Fibroblast of skin of left biceps (primary cell): ENCODE measurements at places on chromosomes 3 and 15.
A peak's percentile ranks its signal among the peaks of the same experiment; 100 is the strongest.

DNA sequence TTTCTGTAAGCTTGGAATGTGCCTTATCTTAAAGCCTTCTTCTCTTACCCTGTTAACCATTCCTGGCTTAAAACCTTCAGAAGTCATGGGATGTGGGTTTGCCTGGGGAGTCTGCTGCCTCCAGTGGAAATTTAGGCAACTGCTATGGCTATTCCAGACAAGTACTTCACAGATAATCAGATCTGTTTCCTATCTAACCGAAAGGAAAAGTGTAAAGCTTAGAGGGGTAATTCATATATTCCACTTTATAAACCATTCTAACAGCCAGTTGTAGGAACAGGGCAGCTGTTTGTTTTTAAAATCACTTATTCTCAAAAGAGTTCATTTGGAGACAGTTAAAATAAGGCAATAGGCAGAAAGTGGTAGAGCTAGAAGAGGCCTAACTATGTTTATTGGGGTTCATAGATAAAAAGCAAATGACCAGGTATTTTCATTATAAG lies 219.9 kb downstream of the TCF12 start:
- DNase-seq, result no peak

DNA sequence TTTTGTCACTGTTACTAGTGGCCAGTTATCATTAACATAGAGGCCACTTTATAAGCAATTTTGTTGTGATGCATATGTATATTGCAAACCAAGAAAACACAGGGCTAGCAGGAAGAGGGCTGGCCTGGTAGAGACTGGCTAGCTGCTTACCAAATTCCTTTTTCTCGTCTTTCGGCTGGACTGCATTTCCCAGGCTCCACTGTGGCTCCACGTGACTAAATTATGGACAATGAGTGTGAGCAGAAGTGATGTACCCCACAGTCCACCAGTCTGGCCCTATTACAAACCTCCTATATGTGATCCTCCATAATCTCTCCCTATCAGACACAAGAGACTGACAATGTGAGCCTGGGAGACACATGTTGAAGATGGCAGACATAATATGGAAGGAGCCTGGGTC lies 257.0 kb downstream of the MFSD1 start:
- DNase-seq, result no peak

DNA sequence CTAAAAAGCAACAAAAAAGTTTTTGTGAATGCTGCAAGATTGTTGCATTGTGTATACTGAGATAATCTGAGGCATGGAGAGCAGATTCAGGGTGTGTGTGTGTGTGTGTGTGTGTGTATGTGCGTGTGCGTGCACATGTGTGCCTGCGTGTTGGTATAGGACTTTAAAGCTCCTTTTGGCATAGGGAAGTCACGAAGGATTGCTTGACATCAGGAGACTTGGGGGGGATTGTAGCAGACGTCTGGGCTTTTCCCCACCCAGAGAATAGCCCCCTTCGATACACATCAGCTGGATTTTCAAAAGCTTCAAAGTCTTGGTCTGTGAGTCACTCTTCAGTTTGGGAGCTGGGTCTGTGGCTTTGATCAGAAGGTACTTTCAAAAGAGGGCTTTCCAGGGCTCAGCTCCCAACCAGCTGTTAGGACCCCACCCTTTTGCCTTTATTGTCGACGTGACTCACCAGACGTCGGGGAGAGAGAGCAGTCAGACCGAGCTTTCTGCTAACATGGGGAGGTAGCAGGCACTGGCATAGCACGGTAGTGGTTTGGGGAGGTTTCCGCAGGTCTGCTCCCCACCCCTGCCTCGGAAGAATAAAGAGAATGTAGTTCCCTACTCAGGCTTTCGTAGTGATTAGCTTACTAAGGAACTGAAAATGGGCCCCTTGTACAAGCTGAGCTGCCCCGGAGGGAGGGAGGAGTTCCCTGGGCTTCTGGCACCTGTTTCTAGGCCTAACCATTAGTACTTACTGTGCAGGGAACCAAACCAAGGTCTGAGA lies 4.7 kb downstream of the BHLHE40 start:
- DNase-seq, result peak; percentile 66

- DNase-seq, result no peak
These were observed 164.4 kb downstream of the KLHL25 start for GRCh38 chr15:85630311-85630710.

GRCh38 chr3:124800511-124801258 lies 70.4 kb downstream of the UMPS start:
- no peak for DNase-seq

DNA sequence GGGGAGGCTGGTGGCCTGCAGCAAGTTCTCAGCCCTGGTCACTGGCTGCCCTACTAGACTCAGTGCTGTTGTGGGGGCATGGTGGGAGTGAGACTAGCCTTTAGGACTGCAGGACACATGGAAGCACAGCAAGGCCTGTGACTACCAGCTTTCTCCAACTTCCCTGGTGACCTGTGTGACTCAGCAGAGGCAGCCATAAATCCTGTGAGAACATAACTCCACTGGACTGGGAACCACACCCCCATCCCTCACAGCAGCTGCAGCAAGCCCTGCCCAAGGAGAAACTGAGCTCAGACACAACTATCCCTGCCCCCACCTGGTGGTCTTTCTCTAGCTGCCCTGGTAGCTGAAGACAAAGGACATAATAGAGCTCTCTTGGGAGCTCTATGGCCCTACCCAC lies 111.3 kb downstream of the DCLK3 start:
- DNase-seq, result no peak

GRCh38 chr3:126659915-126660886 lies 5.3 kb upstream of the TXNRD3 start:
- DNase-seq, result no peak

- DNase-seq, result no peak
These were observed 89.0 kb upstream of the ONECUT1 start for GRCh38 chr15:52879145-52879544.

DNA sequence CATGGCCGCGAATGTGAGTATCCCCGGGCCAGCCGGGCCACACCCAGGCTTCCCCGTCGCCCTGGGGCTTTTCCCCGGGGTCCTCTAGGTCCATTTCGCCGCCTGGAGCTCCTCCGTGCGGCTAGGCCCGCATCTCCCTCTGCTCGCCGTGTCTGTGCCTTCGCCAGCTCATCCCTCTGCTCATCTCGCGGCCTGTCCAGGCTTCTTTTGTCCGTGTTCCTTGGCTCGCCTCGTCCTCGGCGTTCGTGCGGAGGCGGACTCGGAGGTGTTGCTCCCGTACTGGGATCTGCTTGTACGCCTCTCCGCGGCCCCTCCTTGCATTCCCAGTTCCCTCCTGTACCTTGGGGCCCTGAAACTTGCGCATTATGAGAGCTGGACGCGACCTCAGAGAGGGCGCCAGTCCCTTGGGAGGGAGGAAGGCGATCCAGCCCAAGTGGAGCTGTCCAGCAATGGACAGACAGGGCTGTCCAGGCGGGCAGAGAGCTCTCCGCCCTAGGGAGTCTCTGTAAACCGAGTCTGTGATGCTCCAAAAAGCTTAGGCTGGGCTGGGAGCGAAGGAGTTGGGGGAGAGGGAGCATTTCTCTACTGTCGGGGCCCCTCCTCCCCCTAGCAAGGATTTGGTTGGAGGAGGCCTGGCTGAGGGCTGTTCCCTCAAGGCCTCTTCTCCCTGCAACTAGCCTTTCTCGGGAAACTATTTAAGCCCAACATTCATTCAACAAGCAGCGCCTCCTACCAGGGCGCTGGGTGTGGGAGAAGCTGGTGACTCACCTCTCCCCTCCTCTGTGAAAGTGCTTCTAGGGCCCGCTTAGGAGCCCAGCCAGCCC lies 553 bp downstream of the TMEM43 start:
- peak; percentile 91 for DNase-seq

DNA sequence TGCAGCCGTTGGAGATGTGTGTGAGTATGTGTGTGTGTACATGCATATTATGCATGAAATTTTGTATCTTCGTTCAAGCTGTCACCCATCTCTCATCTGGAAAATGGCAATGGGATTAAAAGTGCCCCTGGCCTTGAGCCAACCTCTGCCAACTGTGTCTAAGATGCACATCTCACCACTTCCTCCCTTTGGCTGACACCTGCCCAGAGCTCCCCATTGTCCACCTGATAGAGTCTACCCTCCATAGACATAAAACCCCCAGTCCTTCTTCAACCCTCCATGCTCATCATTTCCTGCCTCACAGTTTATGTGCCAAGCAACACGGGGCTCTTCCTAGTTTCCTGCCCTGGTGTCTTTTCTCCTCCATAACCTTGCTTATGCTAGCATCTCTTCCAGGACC lies 187.5 kb upstream of the HES1 start:
- DNase-seq, result no peak

- DNase-seq, result no peak
These were observed 3.7 kb downstream of the BMF start for GRCh38 chr15:40104865-40105516.

DNA sequence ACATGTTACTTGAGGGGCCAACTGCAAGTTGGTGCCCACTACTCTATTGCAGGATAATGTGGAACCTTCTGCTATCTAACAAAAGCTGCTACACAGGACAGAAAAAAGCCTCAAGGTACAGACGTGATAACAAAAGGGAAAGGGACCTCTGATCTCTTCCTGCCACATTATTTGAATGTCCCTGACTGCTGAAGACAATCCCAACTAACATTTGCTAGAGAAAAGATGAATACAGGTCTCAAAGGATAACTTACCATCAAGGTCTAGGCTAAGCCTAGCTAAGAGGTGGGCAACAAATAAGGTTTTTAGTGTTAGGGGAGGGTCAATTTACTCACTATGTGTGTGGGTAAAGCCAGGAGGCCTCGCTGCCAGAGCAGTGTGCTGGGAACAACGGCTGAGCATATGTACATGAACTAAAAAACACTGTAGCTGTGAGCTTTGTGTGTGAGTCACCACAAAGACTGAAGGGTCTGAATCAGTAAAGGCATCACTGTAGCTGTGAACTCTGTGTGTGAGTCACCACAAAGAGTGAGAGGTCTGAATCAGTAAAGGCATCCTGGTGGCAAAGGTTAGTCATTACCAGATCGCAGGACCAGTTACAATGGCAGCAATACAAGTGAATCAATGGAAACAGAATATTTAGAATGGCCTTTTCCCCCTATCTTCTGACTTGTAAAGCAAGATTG lies 111.7 kb downstream of the LMLN start:
- DNase-seq, result peak; percentile 59

DNA sequence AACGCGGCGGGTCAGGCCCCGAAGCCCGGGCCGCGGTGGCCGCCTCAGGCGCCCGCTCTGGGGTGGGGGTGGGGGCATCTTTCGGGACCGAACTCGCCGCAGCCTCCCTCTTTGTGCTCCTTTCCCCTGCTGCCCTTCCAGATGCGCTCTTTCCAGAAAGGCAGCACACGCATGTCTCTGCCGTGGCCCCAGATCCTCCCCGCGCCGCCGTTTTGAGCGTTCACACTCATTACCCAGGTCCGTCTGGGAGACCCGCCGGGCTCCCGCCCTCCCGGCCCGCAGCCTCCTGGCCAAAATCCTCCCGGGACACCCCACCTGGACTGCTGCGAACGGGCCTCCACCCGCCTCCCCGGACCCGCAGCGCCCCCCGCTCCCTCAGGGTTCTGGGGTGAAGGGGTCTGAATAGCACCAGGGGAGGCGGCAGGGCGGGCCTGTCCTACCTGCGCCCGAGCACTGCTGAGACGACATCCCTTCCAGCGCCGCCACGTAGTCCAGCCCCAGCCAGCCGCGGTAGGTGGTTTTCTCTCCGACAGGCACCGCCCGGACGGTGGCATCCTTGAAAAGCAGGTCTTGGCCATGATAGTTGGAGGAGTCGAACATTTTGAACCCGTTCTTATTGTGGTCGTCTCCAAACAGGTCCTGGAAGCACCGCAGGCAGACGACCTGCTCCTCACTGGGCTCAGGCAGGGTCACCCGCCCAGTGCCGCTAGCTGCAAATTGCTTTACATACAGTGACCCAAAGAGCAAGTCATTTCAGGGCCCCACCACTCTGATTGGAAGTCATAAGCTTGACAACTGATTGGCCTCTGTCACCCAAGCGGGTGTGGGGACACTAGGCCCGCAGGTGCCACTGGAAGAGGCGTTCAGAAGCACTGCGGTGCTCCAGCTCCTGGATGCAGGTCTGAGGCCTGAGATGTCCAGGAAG lies 25.9 kb downstream of the MELTF start:
- DNase-seq, result no peak

DNA sequence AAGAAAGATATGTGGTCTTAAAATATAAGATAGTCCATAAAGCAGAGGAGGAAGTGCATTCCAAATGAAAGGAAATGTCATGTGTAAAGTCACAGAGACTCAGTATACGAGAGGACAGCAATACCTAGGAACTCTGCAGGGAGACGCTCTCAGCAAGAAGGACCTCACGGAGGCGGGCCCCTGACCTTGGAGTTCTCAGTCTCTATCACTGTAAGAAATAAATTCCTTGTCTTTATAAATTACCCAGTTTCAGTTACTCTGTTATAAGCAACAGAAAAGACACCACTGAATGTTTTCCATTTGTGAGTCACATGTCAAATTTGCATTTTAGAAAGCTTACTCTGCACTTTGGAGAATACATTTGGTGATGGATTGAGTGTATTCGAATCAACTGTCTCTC lies 140.6 kb downstream of the GBE1 start:
- no peak for DNase-seq

GRCh38 chr3:56336023-56336422 lies 132.2 kb downstream of the ERC2 start:
- no peak for DNase-seq

DNA sequence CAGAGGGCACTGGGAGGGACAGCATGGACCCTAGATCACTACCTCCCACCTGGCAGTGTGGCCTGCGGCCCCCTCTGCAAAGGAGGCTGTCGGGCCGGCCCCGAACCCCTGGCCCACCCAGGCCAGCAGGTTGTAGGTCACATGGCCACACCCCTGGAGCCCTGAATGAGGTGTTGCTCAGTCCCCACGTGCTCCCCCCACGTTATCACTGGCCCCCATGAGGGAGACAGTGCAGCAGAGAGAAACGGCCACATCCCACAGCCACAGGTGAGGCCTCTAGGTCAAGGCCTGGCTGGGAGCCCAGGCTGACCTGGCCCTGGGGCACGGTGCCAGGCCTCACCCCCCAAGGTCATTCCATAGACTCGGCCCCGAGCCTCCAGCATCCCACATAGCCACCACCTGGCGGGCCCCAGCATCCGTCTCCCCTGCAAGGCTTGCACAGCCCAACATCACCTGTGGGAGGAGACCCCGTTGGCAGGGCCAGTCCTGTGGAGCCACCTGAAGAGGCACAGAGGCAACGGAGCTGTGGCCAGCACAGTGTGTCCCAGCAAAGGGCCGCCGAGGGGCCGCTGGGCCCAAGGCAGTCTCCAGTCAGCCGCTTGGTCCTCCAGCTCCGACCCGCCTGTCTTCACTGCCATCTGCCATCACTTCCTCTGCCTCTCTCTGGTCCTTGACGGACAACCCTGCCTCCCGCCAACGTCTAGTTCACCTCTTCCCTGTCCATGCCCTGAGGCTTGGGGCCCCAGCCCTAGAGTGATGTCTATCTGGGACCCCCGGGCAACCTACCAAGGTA lies 53.1 kb downstream of the DNAJB8 start:
- no peak for DNase-seq

DNA sequence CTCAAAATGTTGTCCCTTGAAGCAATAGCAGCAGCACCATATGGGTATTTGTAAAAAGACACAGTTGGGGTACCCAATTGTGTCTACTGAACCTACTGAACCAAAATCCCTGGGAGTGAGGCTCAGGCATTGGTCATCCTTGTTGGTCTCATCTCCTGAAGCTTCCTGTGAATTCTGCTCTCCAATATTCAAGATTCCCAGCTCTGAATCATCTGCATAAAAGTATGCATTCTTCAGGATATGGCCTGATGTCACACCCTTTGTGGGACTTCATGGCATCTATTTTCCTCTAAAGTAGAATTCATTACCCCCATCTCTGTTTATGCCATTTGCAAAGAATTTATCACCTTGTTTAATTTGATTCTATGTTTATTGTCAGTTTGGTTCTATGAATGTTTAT lies 13.3 kb upstream of the PTX3 start:
- no peak for DNase-seq
